ENCODE measurements at places on chromosomes 5 and 9.
A peak's percentile ranks its signal among the peaks of the same experiment; 100 is the strongest.

DNA sequence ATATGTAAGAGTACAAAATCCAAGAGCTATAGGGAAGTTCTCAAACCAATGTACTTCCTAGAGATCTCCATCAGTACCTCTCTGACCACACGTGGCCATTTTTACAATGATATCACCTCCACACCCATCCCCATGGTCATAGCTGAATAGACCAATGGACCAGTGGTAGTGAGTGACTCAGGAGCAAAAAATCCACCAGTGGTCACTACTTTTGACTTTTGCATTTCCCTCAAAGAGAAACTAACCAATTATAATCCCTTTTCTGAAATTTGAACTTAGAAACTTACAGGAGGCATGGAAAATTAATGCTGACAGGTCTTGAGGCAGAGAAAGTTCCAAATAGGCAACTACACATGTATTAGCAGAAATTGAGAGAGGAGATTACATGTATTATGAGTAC lies 238.4 kb downstream of the TRPM3 start:
- DNase-seq = peak; percentile 14

DNA sequence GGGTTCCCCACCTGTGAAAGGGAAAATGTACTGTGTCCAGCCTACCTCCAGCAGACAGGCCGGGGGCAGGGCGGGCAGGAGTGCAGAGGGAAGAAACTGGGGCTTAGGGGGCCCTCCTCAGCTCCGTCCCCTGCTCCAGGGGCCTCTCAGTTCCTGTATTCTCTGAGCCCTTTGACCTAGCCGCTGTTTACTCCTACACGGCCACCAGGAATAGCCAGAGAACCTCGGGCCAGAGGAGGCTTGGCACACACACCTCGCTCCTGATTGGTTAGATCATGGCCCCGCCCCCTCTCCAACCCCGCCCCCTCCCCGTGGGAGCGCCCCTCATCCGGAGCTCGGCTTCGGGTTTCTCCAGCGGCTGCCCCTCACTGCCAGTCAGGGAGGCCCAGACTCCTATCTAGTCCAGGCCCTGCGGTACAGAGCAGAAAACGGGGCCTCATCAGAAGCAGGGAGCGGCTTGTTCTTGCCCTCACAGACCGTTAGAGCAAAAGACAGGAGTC lies 2.2 kb downstream of the ST6GALNAC6 start:
- DNase-seq = peak; percentile 81

GRCh38 chr9:3177936-3178335 lies 334.0 kb upstream of the PUM3 start:
- DNase-seq = peak; percentile 68

DNA sequence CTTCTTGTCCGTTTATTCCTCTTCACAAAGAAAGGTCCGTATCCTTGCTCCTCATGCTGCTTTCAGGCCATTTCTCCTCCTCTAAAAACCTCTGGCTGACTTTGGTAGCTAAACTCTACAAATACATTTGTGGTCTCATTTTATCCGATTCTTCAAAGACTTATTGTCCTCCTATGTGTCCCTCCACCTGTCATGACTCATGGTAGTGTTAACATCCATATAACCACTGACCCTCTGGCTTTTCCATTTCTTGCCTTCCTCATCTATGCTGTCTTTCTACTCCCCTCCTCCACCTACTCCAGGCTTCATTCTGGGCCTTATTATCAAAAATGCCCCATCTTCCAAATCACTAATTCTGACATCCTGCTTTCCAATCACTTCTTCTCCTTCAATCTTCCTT lies 4.1 kb upstream of the SEMA6A start:
- DNase-seq = no peak

- DNase-seq = no peak
These were observed 23.6 kb upstream of the RAB14 start for GRCh38 chr9:121225240-121225639.

DNA sequence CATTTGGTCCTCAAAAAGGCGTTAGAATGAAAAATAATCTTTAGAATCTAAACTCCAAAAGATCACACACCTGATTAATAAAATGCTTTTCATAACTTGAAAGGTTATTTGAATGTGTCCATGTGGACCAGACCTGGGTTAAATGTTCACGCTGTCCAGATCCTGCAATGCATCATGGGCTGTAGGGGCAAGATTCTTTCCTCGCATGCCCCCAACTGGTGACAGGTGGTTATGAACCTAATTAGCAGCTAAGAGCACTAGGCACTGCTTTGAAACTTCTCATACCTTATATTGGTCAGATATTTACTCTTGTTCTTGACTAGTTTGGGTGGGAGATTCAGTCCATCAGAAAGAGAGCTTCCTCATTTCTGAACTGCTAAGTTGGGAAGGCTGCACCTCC lies 19.3 kb upstream of the PIP5K1B start:
- no peak for DNase-seq

DNA sequence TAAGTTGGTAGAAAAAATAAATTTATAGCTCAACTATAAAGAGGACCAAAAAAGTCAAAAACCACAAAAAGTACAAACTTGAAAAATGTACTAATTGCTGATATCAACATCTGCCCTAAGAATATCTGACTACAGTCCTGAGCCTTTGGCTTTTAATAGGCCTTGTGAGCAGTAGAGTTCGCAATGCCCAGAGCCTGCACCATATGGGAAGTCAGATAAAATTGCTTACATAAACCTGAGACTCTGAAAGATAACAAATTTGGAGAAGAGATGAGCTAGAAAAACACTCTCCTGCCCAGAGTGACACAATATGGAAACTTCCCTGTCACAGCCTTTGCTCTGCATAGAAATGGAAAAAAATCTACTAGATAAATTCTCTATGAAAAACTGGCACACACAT lies 368.0 kb upstream of the GRIN3A start:
- DNase-seq = no peak

GRCh38 chr5:178626484-178627258 lies at the start of gene CLK4:
Gene CLK4, minus strand, starts transcription at chr5:178627050. Its CDS starts 3,634 bp downstream, at chr5:178623416.
- DNase-seq = peak; percentile 94

- peak; percentile 50 for DNase-seq
These were observed 65.5 kb upstream of the SPRY4 start for GRCh38 chr5:142390334-142390733.

DNA sequence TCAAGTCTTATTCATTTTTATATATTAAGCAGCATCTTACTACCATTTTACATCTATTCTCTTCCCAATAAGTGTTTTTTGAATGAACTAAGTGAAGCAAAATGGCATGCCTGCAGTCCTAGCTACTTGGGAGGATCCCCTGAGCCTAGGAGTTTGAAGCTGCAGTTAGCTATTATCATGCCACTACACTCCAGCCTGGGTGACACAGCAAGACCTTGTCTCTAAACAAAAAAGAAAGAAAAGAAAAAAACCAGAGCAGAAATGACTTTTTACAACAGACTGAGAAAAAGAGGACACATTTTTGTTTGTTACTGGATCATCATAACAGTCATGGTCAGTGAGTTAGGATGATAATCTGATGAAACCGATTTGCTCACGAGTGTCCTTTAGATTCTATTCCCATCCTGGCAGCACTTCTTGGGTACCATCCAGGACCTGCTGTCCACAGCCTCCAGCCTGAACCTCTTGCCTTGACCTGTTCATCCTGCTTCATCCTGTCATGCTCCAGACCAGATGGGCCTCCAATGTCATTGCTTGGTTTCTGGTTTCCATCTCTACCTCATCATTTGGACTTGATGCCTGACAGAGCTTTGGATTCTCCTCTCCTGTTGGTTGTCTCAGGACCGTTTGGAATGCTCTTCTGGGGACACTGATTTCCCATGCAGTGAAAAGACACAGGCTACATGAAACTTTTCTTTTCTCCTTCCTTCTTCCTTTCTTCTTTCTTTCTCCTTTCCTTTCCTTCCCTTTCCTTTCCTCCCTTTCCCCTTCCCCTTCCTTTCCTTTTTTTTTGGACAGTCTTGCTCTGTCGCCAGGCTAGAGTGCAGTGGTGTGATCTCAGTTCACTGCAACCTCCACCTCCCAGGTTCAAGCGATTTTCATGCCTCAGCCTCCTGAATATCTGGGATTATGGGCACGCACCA lies 50.1 kb upstream of the GLRX start:
- DNase-seq = no peak
